ENCODE measurements at places on chromosomes 7 and 10.

GRCh38 chr7:127822822-127823508 lies 171.0 kb downstream of the SND1 start:
- no peak for DNase-seq

GRCh38 chr10:79044846-79045245 lies 23.9 kb upstream of the ZMIZ1 start:
- no peak for DNase-seq

DNA sequence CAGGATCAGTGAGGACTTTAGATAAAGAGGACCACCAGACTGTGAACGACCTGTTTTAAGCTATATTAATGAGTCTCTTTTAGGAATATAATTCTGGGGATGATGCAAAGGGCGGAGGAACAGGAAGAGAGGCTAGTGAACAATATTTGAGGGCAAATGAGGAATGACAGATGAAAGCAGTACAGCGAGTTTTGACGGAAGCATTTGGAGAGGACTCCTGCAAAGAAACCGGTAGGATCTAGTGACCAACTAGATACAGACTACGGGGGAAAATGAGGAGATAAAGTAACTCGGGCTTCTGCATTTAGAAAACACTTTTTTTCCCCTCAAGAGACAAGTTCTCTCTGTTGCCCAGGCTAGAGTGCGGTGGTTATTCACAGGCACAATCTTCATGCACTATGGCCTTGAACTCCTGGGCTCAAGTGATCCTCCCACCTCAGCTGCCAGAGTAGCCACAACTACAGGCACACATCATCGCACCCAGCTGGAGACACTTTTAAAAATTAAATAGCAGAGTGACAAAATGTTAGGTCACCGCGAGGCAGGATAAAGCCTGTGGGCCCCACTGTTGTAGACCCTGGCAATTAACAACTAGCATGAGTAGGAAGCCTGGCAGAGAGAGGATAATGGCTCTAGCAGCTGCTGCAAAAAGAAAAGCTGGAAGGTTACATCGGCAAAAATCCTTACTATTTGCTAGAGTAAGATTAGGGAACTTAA lies 143.2 kb downstream of the SRPK2 start:
- DNase-seq: no peak

GRCh38 chr10:69217119-69217754 lies 2.9 kb upstream of the HKDC1 start:
- DNase-seq: no peak

GRCh38 chr10:82961864-82962263 lies 1086.9 kb downstream of the NRG3 start:
- DNase-seq: no peak

- no peak for DNase-seq
These were observed 8.4 kb downstream of the IFIT2 start for GRCh38 chr10:89310056-89310893.

All from stimulated activated CD4-positive, alpha-beta T cell treated with anti-CD3 and anti-CD28 coated beads, Interleukin-4, amount 100 ng/mL, for 4 hours (primary cell).